Naive thymus-derived CD8-positive, alpha-beta T cell (primary cell): ENCODE measurements at places on chromosomes 2 and 18. TPM values are rescaled to one million over a fixed set of nuclear protein-coding genes. Genes with fewer than 3 reads are reported as not detected.

HDAC4 gene
- polyA plus RNA-seq: 8.0 TPM

DNA sequence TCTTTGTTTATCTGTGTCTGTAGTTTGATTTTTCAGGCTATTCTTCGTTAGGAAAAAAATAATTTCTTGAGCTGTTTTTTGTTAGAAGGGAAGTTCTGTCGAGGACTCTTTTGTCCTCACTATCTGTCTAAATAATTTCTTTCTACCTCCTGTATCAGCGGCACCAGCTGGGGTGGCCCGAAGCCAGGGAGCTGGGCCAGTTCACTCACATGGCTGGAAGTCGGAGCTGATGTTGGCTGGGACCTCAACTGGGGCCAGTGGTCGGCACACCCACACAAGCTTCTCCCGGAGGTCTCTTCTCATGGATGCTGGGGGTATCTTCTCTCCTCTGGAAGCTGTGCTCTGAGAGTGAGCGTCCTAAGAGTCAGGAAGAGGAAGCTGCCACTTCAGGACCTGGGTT, 8.0 kb upstream of the PDIA6 start:
- no peak for DNase-seq

DNA sequence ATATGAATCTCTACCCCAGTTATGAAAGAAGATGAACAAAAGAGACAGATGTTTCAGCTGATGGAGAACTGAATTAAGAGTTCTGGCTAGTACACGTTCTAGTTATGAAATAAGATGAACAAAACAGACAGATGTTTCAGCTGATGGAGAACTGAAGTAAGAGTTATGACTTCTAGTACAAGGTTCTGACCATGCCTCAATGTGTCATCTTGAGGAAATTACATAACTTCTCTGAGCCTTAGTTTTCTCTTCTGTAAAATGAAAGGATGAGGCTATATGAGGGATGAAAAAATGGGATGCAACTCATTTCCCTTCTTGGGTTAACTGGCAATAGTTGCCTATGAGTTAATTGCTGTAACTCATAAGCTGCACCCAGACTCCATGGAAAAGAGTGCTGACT, 92.9 kb upstream of the WDR75 start:
- DNase-seq: no peak

- DNase-seq: no peak
These were observed 45.9 kb upstream of the CNGA3 start for GRCh38 chr2:98300141-98300874.

DNA sequence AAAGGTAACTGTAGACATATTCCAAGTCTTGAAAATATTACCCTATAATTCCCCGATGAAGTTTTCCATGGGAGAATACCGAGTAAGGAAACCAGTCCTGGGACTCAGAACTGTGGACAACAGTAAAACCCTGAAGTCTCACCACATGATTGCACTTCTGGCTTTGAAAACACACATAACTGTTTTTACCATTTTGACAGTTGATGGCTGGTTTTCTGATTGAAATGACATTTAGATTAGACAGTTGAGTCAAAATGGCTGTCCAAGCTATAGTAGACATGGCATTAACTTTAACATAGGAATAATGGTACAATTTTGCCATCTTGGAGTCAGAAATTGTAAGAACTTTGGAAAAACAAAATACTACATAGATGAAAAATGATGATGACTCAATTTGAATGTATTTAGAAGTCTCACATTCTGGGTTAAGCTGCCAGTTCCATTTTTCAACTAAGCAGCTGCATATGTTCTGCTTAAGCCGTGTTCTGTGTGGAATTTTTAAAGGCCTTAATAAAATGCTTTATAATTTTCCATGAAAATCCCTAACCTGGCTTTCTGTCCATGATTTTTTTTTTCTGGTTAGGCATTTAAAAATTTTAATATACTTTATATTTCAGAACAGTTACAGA, 38.3 kb upstream of the WIPF1 start:
- no peak for DNase-seq

GRCh38 chr18:79950515-79951341, 725 bp downstream of the SLC66A2 start:
- no peak for DNase-seq

COL4A4 gene
- polyA plus RNA-seq: 0.05 TPM

DNA sequence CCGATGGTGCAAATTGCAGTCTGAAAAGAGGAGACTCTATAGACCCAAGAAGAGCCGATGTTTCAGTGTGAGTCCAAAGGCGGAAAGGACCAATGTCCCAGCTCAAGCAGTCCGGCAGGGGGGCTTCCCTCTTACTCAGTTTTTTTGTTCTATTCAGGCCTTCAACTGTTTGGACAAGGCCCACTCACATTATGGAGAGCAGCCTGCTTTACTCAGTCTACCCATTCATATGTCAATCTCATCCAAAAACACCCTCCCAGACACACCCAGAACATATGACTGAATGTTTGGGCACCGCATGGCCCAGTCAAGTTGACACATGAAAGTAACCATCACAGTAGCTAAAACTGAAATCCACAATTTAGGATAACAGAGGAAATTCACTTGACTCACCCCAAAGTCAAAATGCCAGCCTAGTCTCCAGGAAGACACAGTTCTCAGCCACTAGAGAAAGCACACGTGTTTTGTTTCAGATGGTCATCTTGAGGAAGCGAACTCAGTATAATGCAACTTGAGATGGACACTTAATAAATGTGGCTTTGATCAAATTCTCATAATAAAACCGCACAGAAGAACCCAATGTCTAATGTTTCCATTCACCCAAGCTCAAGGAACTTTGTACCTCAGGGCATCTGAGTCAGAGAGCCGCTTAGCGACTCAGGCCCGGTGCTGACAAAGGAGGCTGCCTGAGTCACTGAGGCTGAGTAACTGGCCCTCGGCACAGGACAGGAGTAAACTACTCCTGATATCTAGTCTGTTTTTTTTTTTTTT, 2.4 kb downstream of the FHL2 start:
- no peak for DNase-seq

DNA sequence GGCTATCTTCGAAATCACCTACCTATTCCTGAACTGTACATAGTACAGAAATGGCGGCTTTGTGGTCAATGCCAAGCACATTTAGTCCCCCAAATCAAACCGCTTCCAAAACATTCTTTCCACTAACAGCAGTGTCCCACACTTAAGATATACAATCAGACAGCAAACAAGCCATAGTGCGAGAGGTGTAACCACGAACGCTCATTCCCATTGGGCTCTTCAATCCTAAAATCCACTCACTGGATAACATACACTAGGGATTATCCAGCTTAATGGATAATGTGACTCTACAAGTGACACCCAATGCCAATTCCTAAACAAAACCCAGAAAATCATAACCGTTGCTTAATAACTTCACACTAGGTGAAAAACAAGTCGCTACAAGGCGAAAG, 2.0 kb downstream of the XPO1 start:
- DNase-seq: no peak

CD8B gene
- 2,487 TPM for polyA plus RNA-seq

DNA sequence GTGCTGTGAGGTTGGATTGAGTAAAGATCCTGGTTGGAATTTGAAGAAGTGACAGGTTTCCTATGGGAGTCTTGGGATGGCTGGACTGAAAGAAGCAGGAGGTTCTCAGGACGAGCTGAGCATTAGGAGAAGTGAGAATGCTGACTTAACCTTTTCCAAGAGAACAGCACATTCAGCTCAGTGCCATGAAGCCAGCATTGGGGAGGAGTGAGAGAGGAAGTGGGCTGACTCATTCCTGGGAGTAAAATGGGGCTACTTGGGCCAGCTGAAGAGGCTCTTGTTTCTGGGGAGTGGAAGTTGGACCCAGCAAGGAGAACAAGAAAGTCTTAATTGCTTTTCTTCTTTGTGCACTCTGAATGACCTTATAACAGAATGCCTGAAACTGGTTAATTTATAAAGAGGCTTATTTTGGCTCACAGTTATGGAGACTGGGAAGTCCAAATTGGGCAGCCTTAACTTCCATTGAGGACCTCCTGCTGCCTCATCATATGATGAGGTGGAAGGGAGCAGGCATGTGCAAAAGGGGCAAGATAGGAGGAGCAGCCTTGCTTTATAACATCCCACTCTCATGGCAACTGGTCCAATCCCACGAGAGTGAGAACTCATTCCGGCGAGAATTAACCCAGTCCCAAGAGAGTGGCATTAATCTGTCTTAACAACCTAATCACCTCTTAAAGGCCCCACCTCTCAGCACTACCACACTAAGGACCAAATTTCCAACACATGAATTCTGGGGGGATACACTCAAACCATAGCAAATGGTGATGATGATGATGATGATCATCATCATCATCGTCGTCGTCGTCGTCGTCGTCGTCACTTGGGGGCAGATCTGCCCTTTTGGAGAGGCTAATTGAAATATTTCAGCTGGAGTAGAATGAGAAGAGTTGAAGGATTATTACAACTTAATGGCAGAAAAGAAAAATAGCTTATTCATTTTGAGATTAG, 26.1 kb downstream of the DGUOK start:
- no peak for DNase-seq

- no peak for DNase-seq
These were observed 29.0 kb downstream of the PRKCE start for GRCh38 chr2:45680351-45680967.

GRCh38 chr2:144484201-144484948, 35.5 kb downstream of the ZEB2 start:
- DNase-seq: no peak

ZCCHC2 gene
- polyA plus RNA-seq: 1.8 TPM

GRCh38 chr2:172288603-172289002, 138.8 kb upstream of the ITGA6 start:
- DNase-seq: peak; percentile 82

GRCh38 chr2:176769499-176770370, 442.9 kb upstream of the HNRNPA3 start:
- no peak for DNase-seq

SOX11 gene
- not detected for polyA plus RNA-seq

DNA sequence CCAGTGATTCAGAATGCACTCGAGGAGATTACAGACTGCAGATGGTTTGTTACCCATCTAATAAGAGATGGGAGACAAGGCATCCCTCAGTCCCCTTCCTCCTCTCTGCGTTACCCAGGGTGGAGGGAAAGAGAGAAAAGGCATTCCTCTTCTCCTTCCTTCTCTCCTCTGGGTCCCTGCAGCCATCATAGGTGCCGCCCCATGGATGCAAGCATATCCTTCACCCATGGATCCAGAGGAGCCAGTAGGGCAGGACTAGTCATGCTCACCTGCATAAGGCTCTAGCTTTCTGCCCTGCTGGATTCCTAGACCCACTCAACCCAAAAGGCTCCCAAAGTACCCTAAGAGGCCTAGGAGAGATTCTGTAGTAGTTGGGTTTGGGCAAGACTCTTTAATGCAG, 20.4 kb downstream of the CMPK2 start:
- no peak for DNase-seq

GRCh38 chr2:191545361-191545760, 132.6 kb upstream of the NABP1 start:
- DNase-seq: no peak

CYP26B1 gene
- polyA plus RNA-seq: not detected

CNTNAP5 gene
- polyA plus RNA-seq: not detected

DNA sequence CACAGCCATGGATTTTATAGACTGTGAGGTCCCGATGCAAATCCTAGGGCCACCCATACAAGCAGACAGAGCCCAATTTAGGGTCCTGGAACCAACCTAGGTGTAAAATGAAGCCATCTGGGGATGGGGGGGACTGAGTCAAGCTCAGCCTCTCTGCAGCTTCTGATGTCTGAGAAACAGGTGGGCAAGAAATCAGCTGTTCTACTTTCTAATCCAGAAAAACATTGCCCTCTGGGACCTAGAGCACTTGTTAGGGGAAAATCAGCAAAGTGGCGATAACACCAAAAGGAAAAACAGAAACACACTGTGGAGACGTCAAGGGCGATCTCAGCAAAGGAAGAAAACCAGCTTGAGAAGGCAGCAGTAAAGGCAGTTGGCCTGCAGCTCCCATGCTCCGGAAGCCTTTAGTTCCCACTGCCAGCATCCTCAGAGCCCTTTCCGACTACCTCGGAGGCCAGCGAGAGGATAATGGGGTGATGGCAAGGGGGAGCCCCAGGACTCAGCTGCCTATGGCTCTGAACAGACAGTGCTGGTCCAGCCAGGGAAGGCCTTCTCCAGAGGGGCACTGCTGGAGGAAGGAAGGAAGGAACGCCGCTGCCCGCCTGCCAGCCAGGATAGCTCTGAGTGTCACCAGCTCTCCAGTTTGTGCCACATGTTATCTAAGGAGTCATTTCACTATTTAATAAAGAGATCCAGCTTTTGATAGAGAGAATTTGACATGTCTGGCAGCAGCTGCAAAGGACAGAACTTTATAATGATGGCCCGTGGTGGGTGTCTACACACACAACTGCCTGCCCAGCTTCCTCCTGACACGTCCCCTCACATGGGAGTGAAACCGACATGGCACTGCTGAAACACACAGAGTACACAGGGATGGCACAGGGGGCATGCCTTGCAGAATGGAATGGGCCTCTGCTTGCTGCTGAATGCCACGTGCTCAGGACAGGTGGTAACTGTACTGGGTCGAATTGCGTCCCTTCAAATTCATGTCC, 37.7 kb downstream of the HS1BP3 start:
- no peak for DNase-seq

DNA sequence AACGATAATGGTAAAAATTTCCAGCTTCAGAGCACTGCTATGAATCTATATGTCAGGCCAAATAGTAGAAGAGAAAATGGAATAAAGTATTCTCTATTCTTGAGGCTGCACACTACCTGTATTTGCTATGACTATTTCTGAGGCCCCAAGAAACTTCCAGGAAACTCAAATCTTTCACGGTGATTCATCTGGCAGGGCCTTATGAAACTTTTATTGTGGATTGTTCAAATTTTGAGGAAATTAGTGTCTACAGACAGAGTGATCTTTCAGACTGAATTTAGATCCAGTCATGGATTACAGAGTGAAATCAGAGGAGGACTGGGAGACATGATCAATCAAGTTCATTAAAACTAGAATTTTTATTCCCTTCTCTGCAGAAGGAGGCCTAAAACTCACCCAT, 4.1 kb upstream of the VSNL1 start:
- DNase-seq: no peak

- DNase-seq: no peak
These were observed 205.8 kb downstream of the SPAG16 start for GRCh38 chr2:213490087-213490486.

CCDC148 gene
- not detected for polyA plus RNA-seq

DNA sequence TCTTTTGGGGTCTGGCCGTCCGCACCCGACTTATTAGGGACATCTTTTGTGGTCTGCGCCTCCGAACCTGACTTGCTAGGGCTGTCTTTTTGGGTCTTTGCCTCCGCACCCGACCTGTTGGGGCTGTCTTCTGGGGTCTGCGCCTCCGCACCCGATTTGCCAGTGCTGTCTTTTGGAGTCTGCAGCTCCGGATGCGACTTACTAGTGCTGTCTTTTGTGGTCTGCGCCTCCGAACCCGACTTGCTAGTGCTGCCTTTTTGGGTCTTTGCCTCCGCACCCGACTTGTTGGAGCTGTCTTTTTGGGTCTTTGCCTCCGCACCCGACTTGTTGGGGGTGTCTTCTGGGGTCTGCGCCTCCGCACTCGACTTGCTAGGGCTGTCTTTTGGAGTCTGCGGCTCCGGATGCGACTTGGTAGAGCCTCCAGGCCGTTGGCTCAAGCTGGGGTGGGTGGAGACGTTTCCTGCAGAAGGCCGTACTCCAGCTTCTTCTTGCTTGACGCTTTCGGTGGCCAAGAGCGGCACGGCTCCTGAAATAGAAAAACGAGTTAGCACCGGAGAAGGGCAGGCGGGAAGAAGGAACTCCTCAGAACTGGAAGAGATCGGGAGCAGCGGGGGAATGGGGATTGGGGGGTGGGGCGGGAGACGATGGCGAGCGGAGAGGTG, 498 bp downstream of the TGOLN2 start:
- DNase-seq: peak; percentile 66
